ENCODE measurements at places on chromosomes 12 and 14.

DNA sequence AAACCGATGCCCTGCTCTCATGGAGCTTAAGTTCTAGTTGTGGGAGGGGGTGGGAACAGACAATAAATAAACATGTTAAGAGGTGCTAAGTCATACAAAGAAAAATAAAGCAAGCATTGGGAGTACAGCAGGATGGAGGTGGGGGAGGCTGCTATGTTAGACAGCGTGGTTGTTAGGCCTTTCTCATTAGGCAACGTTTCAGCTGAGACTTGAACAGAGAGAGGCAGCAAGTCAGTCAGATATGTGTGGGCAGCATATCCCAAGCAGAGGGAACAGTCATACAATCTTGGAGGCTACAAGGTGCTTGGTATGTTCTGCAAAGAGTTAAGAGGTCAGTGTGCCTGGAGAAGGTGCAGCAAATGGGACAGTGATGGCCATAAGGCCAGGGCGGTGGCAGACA is 97.7 kb upstream of the CCDC196 start:
- DNase-seq: no peak

DNA sequence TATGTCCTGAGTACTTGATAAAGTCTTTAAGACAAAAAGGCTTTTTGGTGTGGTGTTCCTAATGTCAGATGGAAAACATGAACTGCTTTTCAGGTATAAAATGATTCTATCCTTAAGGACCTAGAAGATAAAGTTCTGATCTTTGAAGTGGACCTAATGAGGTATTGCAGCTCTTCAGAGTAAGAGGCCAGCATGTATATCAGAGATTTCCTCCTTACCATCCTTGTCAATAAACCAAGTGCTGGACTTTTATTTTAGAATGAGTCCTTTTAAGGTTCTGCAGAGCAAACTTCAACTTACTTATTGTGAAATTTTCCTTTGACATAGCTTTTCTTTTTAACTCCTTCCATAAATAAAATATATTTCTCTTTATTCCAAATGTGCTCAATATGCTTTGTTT is 50.1 kb downstream of the UNC79 start:
- no peak for DNase-seq

DNA sequence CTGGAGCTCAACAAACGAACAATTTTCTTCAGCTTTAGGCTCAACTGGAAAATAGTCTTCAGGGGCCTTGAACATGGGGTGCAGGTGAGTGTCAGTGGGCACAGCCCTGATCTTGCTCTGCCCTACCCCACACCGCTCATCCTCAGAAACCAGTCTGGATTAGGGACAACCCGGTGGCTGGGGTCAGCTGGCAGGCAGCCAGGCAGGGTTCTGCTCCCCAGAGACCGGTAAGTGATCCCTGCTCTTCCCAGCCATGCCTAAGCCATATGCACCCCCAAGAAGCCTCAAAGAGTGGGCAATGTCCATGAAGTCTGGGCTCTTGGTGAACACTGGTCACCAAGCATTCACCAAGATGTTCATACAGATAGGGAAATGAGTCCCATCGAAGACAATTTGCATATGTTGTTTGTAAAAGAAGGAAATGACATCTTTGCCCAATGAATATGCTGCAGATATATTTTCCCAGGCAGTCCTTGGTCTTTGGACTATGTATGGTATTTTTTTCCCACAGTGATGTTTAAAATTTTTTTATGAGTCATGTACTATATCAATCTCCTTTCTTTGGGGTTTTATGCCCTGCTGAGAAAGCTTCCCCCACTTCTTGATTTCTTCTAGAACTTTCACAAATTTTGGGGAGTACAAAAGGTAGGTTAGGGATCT is 63.9 kb upstream of the VASH1 start:
- no peak for DNase-seq

DNA sequence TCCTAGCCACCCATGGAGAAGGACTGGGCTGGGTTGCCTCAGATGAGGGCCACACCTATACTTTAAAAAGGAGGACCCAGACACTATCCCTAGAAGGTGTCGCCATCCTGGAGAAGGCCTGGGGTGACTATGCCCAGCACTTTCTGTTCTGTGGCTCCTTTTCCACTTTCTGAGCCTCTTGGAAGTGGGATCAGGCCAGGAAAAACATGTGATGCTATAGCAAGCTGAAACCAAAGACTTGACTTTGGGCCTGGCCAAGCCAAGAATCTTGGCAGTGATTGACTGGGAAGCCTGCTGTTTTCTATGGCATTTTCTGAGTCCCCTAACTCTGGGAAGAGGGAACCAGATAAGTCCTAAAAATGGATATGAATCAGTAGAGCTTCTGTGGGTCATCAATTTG is 332.3 kb downstream of the ZFP36L1 start:
- DNase-seq: no peak

DNA sequence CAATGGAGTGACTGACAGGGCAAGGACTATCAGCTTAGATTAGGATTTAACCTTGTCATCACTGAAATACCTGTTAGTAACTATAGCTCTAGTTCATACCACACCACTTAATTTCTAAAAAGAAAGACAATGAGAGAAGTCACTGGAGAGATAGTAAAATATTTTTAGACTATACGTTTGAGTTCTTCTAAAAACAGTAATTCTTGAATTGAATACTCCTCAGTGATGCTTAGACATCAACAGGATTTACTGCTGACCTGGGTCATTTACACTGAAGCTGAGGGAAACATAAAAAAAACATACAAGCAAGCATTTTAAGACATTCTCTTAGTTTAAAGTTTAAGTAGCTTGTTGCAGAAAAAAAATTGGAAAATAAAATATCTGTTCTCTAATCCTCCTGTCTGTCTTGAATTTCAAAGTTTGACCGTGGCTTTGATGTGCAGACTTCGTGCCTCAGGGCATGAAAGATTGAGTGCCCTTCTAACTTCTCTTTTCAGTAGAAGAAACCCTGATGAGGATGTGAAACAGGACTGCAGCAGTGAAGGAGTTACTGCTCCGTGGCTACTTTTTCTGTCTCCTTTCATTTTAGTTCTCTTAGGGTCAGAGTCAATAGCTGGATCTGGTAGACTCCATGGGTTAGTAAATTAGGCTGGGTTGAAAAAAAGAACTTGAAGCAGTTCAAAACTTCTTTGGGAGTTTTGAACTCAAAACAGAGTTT is 172.2 kb downstream of the PTPRO start:
- DNase-seq: no peak

GRCh38 chr12:32365473-32366064 is 33.8 kb upstream of the FGD4 start:
- no peak for DNase-seq

- DNase-seq: no peak
These were observed 248.7 kb upstream of the PELI2 start for GRCh38 chr14:55869397-55870049.

DNA sequence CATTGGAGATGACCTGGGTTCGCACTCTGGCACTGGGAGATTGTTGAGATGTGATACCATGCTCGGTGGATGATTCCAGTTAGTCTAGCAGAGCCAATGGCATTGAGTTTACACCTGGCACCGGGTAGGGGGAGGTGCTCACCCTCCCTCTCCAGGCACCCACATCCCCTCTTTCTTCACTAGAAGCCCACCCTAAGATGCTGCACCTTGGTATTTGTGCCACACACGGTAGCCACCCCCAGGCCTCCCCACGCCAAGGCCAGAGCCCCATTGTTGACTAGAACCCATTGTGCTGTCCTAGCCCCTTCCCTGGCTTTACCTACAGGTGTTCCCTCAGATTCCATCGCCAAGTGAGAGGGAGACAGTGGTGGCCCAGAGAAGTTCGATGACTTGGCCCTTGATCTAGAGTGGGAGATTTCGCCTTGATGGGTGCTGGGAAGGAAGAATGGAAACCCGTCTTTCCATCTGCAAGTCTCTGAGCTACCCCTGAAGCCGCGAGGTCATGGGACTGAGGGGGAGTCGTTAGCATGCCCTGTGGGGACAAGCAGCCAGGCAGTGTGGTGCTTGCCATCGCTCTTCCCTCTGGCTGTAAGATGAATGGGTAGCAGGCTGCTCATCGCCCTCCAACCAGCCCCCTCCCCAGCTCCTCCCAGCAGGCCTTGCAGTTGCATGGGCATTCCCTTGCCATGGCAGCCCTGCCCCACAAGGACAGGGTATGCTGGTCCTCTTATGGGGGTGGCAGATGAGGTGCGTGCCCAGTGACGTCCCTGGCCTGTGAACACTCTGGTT is 8.7 kb downstream of the CCND2 start:
- DNase-seq: no peak

DNA sequence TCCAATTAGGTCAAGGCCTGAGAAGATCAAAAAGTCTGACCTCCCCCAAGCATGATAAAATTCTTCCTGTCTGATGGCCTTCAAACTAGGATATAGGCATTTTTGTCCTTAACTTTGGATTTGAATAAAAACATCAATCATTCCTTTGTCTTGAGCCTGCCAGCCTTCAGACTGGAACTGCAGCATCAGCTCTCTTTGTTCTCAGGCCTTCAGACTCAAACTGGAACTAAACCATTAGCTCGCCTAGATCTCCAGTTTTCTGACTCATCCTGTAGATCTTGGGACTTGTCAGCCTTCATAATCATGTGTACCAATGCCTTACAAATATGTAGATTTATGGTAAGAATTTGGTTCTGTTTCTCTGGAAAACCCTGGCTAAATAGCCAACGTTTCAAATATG is 721.7 kb downstream of the GALC start:
- no peak for DNase-seq

GRCh38 chr14:90645842-90646443 is 170.3 kb downstream of the TTC7B start:
- DNase-seq: no peak

Data from stimulated activated CD8-positive, alpha-beta memory T cell treated with anti-CD3 and anti-CD28 coated beads, Interleukin-7, amount 100 ng/mL, for 1 hour (primary cell).